ENCODE measurements at places on chromosomes 7 and 10.
A peak's percentile ranks its signal among the peaks of the same experiment; 100 is the strongest.

DNA sequence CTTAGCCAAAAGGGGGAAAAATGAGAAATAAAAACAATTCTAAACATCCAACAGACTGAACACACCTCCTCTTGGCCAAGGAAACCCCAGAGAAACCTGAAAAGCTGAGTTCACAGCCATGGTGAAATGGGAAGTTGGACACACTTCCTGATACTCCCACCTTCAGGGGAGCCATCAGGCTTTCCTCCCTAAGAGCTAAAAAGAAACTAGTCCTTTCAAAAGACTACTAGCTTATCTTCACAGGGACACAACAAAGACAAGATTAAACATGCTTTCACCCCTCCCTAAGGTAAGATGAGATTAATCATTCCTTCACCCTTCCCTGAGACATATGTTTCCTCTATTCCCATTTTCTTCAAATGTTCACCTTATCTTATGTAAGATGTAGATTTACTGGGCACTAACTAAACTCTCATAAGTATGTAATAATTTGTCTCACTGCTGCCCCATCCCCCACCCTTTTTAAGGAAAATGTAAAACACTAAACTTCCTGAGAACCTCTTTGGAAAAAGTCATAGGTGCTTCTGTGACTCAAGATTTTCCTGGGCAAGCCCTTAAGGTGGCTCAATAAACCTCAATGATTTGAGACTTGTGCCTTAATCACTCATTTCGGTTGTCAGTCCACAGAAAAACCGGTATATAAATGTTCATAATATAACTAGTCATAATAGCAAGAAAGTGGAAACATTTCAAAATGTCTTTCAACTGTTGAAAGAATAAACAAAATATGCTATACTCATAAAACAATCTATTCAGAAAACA, 40.5 kb downstream of the HTR7 start:
- no peak for DNase-seq

DNA sequence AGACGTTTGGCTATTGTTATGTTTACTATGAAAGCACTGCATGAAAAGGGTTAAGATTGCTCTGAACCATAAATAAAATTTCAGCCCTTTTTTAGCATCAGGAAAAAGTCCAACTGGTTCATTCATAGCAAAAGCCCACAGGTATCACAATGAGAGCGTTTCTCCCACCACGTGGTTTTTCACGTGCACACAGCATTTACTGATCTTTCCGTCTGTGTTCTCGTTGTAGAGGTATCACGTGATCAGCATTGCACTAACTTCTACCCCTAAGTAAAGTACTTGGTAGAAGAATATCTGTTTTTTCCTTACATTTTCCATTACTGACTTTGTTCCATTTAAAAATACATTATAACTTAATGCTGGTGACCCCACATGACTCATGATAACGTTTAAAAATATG, 17.8 kb upstream of the CCDC3 start:
- no peak for DNase-seq

DNA sequence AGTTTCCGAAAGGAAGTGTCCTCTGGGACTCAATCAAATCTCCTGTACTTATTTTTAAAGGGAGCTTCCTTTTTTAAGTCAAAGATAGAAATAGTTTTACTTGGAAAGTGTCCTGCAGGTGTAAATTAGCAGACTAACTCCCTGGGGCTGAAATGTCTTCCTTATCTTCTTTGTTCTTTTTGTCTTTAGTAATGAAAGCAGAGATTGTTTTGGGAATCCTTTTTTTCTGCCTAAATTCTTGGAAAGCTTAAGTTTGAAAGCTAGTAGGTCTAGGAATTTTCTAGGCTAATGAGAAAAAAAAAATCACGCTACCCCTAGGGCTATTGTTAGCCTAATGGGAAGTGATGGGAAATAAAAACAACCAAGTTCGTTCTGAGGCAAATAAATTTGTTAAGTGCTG, 139.1 kb upstream of the CSTF2T start:
- DNase-seq: no peak

DNA sequence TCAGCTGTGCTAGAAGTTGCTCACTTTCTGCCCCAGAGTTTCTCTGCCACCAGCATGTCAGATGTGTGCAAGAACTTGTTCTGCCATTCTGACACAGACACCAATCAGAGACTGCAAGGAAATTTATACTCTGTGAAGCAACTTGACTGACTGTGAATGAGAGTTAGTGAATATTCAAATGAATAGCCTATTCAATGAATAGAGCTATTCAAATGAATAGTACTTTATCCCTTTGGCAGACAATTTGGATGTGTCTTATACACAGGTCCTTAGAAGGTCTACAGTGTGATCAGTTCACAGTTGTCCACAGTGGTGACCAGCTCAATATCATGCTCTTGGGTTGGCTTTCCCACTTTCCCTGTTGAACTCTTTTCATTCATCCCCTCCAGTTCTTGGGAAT, 138.1 kb downstream of the MACC1 start:
- no peak for DNase-seq

DNA sequence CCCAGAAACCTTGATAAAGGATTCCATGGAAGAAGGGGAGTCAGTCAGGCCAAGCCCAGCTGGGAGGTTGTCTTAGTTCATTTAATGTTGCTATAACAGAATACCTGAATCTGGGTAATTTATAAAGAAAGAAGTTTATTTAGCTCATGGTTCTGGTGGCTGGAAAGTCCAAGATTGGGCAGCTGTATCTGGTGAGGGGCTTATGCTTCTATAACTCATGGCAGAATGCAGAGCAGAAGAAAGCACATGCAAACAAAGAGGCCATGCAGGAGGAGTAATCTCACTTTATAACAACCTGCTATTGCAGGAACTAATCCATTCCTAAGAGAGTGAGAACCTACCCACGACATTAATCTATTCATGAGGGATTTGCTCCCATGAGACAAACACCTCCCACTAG, 54.2 kb upstream of the ANKRD1 start:
- no peak for DNase-seq

- no peak for DNase-seq
Observed at GRCh38 chr10:133310399-133310755, 1.7 kb downstream of the ZNF511 start.

DNA sequence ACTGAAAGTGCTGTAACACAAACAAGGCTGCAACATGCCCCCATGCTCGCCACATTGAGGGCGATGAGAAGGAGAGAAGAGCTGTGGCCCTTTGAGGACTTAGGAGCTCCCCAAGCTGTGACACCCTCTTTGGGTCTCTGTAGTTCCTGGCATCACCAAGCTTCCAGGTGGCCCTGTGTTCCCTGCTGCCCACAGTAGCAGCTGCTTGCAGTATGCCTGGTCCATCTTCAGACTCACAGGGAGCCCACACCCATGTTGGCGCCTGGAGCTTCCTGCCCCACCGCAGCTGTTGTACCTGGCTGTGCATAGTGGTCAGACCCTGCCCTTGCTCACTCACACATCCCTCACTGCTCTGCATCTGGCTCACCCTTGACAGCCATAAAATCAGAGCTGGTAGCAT, 401.2 kb upstream of the NRG3 start:
- no peak for DNase-seq

DNA sequence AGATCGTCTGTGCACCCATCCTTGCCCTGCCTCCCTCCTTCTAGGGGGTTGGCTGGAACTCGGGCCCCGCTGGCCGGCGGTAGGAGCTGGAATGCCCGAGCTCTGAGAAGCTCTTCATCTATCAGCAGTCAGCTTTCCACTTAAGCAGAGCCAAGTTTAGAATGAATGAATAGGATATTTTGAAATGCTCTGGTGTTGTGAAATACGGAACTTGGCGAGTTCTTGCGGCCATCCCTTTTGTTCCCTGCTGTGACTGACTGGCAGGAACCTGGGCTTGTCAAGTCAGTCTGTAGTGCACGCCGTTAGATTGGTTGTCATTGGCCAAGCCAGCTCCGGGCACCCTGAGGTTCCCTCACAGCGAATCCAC, 33.3 kb downstream of the FOXK1 start:
- DNase-seq: no peak

- no peak for DNase-seq
Observed at GRCh38 chr7:130377178-130377577, 3.1 kb upstream of the CPA1 start.

GRCh38 chr7:24284699-24285506, 913 bp downstream of the NPY start:
- DNase-seq: no peak

- DNase-seq: no peak
Observed at GRCh38 chr10:68562661-68563570, 2.8 kb downstream of the TET1 start.

DNA sequence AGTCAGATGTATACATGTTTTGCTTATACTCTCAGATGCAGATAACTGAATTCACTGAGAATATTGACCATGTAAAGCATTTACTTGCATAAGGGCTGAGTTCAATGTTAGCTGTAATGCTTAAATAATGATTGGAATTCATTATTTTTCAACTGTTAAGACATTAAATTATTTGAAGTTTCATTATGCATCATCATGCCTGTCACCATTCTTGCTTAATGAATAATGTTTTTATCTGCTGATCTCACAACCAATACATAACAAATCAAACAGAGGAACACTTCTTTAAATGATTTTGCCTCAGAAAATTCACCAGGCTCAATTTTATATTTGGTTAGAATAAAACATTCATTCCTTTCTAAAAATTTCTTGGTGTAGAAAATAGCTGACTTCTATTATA, 233.4 kb downstream of the GPR37 start:
- no peak for DNase-seq

- DNase-seq: no peak
Observed at GRCh38 chr10:79222186-79222585, 125.1 kb upstream of the PPIF start.

DNA sequence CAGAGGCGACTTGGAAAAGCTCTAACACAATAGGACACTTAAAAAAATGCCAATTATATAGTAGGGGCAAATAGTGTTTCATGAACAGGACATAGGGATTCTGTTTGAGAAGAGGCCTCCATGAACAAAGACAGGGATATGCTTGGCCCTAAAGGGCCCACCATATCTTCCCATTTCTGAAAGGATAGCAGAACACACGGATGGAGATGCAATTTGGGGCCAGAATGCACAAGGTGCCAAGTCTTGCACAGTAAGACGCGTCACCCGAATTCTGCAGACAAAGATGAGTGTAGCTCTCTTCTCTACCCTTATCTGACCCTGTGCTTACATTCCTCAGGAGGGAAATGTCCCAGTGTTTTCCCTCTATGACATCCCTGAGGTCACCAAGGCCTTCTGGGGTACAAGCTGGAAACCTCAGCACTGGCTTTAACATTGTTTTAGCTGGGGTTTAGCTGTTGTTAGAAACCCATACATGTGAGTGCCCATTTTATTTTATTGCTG, 12.8 kb downstream of the PRKCQ start:
- DNase-seq: no peak

- no peak for DNase-seq
Observed at GRCh38 chr7:2350861-2351260, 3.8 kb upstream of the EIF3B start.

- no peak for DNase-seq
Observed at GRCh38 chr7:106377847-106378361, 93.1 kb upstream of the NAMPT start.

- no peak for DNase-seq
Observed at GRCh38 chr7:116948934-116949333, 4.4 kb upstream of the ST7 start.

- DNase-seq: no peak
Observed at GRCh38 chr7:116032886-116033285, 2.3 kb upstream of the TFEC start.

GRCh38 chr7:117322741-117323304, at the start of gene WNT2:
TSS of gene WNT2 (minus strand) at chr7:117323058. CDS start at chr7:117322989, 69 bp downstream.
- no peak for DNase-seq

- DNase-seq: no peak
Observed at GRCh38 chr10:99615426-99615825, 4.8 kb downstream of the SLC25A28 start.

GRCh38 chr10:4609251-4609650, 216.8 kb upstream of the AKR1E2 start:
- DNase-seq: no peak

- peak; percentile 50 for DNase-seq
Observed at GRCh38 chr10:1050554-1050953, 1.6 kb upstream of the IDI1 start.

GRCh38 chr7:47557317-47557693, 24.6 kb downstream of the TNS3 start:
- no peak for DNase-seq

GRCh38 chr7:119175911-119176627, 951.6 kb downstream of the ANKRD7 start:
- DNase-seq: no peak

GRCh38 chr7:130147710-130148325, 57.4 kb downstream of the TMEM209 start:
- no peak for DNase-seq

DNA sequence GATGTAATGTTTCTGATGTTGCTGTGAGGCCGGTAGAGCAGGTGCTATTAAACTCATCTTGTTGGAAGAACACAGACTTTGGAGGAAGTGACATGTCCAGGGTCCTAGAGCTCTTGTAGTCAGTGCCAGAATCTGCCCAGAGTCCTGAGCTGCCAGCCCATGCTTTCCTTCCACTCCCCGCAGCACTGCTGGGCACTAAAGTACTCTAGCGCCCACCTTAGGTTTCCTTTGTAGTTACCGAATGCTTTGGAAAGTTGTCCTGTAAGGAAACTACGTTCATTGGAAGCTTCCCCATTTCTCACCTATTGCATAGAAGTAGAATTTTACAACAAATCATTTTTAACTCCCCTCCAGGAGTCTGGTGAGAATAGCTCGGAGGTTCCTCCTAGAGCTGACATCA, 11.0 kb downstream of the ZNF862 start:
- no peak for DNase-seq

- peak; percentile 12 for DNase-seq
Observed at GRCh38 chr7:158957921-158958491, 101.6 kb downstream of the DYNC2I1 start.

DNA sequence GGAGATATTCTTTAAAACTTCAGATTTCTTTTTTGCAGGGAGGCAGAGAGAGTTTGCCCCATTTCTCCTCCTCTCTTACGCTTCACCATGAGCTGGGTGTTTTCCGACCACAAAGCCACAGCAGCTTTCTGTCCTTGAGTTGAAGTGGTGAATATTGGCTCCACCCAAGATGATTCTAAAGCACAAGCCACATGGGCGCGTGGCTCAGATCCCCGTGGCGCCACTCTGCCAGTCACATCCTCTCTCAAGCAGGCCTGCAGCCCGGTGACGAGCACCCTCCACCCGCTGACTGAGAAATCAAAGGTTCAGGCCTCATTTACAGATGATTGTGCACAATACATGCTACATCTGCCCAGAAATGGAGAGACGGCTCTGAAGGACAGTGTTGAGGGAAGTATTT, 27.6 kb upstream of the RNF32 start:
- DNase-seq: peak; percentile 34

DNA sequence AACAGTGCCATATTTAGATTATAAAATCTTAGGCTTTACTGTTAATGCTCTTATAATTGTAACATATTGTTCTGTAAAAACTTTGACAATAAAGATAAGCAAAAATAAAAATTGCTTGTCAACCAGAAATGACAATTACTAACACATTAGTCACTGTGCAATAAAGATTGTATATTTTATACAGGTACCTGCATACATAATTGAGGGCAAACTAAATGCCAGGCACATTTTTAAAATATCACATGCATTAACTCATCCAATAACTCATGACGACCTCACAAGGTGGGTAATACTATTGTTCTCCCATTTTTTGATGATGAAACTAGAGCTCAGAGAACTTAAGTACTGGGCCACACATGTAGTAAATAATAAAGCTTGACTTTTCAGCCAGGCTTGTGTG, 1020.2 kb upstream of the C7orf33 start:
- DNase-seq: no peak

- DNase-seq: no peak
Observed at GRCh38 chr10:5091196-5091595, 3.0 kb upstream of the AKR1C3 start.
